ENCODE measurements at places on chromosomes 3 and 15.

GRCh38 chr3:107740992-107741896 lies 218.5 kb downstream of the BBX start:
- no peak for DNase-seq

- DNase-seq = no peak
These were observed 756 bp upstream of the RMDN3 start for GRCh38 chr15:40755812-40756208.

- no peak for DNase-seq
These were observed 665 bp downstream of the PIGB start for GRCh38 chr15:55319537-55320237.

GRCh38 chr3:12808587-12808986 lies 12.1 kb downstream of the CAND2 start:
- no peak for DNase-seq

GRCh38 chr3:177772908-177773557 lies 575.8 kb upstream of the TBL1XR1 start:
- no peak for DNase-seq

DNA sequence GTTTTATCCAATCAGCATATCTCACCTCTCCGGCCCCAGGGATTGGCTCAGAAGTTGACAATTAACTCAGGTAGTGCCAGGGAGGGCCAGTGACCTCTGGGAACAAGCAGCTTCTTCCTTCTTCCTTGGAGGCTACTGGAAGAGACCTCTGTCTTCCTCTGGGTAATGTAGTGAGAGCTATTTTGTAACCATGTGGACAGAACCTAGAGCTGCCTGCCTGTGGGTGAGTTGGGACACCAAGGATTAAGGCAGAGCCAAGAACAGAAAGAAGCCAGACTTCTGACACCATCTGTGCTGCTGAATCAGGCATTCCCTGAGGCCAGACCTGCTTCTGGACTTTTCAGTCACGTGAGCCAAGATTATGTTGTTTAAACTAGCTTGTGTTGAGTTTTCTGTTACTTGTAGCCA lies 5.9 kb upstream of the NDUFAF1 start:
- no peak for DNase-seq

GRCh38 chr3:22966349-22966748 lies 236.8 kb upstream of the UBE2E2 start:
- no peak for DNase-seq

DNA sequence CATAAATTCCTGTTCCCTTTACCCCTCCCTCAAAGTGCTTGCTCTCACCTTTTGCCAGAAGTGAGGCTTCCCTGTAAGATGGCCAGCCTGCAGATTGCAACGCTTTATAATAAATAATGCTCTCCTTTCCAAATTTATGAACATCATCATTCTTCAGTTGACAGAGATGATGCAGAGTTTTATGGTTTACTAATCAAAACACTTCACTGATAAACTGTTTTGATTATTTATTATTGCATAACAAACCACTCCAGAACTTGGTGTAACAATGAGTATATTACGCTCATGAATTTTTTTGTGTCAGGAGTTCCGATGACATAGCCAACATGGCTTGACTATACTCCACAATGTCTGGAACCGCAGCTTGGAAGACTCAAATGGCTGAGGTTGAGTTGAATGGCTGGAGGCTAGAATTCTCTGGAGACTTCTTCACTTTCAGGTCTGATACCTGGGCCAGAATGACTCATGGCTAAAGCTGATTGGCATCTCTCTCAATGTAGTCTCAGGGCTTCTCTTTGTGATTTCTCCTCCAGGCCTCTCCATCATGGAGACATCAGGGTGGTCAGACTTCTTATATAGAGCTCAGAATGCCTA lies 27.3 kb upstream of the TGFBR2 start:
- DNase-seq = no peak

DNA sequence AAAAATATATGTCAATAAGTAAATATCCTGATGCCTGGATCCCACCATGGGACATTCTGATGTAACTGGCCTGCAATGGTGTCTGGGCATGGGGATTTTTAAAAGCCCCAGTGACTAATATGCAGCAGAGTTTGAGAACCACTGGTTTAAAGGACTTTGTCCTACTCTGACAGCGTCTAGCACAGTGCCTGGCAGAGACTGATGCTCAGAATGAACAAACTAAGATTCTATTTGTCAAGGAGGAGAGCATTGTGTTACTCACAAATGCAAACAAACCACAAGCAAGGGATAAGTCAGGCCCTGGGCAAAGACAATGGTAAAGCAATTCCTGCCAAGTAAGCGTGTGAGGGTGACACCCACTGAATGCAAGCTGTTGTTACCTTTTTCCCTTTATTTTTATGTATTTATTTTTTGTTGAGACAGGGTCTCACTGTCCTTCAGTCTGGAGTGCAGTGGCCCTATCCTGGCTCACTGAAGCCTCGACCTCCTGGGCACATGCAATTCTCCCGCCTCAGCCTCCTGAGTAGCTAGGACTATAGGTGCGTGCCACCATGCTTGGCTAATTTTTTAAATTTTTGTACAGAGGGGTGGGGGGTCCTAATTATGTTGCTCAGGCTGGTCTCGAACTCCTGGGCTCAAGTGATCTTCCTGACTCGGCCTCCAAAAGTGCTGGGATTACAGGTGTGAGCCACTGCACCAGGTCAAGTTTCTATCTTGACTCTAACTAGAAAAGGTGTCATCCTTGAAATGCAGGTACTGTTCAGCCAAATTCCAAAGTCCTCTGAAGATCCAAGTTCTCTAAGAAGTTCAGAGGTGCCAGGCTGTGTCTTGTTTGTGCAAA lies 909 bp upstream of the GPD1L start:
- no peak for DNase-seq

GRCh38 chr3:150145659-150146058 lies 175.0 kb upstream of the PFN2 start:
- no peak for DNase-seq

DNA sequence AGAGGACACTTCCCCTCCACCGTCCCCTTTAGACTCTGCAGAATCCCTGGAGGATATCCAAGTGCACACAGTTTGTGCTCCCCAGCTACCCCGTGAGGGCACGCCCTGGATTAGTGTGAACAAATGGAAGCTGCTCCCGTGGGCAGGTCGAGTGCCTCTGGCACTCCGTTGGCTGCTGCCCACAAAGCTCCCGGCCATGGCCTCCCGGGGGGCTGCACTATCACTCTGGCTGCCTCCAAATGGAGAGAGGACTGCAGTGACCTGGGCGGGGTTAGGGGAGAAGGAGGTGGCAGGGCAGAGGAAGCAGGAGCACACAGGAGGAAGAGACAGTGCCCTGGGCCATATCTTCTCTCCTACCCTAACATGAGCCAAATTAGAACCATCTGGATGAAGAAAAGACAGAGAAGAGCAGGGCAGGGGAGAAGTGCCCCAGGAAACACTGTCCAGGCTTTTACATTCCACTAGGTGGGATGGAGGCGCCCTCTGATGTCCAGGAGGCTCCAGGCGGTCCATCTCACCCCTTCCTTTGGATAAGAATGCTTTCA lies 29.4 kb upstream of the ACAD9 start:
- no peak for DNase-seq

DNA sequence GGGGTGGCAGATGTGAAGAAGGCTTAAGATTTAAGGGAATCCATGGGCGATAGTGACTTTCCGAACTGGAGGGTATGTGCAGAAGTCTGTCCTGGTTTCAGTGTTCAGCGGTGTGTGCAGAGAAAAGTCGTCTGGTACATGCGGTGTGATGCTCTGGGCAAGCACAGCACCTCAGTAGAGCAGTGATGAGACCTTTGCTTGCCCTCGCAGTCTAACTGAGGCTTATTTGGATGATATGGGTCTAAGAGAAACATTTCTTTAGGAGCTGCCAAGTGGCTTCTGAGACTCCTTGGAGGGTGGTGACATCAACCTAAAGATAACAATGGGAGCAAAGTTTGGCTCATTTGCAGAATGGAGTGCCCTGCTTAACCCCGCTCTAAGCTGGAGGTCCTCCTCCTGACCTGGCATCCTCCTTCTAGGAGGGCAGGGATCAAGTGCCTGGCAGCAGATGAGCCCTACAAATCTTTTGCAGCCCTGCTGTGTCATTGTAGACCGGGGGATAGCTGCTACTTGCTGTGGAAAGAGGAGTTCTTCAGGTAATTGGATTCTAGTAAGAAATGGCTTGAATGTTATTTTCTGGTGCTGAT lies 228.1 kb upstream of the AZI2 start:
- no peak for DNase-seq

GRCh38 chr3:152302521-152303021 lies 33.8 kb downstream of the MBNL1 start:
- DNase-seq = no peak

DNA sequence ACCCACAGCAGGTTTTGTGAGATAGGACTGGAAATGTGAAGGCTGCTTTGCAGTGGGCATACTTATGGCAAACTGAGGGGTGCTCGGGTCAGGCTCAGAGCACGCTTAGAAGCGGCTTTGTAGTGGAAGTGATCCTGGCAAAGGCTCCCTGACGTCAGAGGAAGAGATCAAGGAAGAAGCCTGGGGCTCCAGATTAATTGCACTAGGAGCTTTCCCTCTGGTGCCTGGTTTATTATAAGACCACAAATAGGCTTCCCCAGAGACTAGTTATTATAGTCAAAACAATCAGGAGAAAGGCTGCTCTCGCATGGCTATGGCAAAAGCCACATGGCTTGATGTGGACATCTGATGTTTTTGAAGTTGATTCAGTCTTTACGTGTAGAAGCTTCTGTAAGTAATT lies 515.1 kb downstream of the GABRG3 start:
- DNase-seq = no peak

- no peak for DNase-seq
These were observed 11.8 kb upstream of the UACA start for GRCh38 chr15:70775160-70775559.

GRCh38 chr3:20701641-20702040 lies 515.6 kb upstream of the SGO1 start:
- DNase-seq = no peak

GRCh38 chr3:81048058-81048665 lies 713.3 kb downstream of the GBE1 start:
- no peak for DNase-seq

DNA sequence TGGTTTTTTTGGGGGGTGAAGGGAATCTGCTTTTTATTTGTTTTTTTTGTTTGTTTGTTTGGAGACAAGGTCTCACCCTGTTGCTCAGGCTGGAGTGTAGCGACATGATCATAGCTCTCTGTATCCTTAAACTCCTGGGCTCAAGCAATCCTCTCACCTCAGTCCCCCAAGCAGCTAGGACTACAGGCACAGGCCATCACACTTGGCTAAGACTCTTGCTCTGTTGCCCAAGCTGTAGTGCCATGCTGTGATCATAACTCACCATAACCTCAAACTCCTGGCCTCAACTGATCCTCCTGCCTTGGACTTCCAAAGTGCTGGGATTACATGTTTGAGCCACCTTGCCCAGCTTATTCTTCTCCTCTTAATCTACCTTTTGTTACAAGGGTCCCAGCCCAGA lies 31.8 kb downstream of the GPR176 start:
- no peak for DNase-seq

DNA sequence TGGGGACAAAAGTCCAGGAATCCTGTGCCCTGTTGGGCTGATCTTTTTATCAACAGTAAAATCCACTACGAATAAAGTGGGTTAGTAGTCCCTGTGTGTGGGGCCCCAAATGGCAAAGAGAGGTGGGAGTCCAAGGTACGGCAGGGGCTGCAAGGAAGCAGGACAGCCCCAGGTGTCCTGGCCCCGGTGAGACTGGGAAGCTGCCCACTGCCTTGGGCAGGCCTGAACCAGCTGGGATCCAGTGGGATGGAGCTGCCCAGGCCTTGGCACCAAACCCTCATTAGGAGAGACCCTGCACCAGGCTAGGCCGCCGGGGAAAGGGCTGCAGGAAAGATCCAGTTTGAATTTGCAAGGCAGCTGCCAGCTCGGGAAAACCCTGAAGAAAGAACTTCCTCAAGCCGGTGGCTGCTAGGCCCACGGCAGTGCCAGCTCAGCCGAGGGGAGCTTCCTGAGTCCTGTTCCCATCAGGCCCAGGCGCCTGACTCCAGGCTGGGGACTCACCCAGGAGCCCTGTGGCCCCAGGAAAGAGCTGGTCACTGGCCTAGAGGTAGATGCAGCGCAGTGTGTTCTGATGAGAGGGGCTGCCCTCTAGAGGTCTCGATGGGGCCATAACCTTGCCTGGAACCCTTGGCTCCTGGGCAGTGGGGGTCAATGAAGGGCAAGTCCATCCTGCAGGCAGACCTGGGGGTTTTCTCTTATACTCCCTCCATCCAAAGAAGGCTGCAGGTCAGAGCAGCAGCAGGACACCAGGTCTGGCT lies 14.4 kb upstream of the GNAI2 start:
- no peak for DNase-seq

GRCh38 chr3:73474619-73475018 lies 150.1 kb downstream of the PDZRN3 start:
- no peak for DNase-seq

DNA sequence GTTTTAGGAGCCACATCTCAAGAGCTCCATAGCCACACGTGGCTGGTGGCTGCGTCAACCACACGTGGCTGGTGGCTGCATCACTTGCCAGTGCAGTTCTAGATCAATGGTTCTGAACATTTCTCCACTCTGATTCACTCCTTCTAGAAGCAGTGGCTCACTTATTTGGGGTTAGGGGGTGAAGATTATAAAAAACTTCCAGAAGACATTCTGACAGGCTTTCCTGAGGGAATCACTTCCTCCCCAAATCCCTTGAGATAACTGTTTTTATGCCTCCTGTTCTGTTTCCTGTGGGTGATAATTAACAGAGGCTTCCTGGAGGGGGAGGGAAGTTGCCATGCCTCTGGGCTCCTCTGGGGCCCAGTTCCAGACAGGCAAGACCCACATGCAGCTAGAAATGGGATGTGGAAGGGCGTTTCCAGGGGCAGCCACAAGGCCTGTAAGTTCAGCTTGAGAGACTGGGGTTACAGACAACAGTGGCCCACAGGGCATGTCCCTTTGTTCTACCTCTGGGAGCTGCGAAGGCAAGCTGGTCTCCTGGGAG lies 23.6 kb downstream of the HEG1 start:
- DNase-seq = no peak

GRCh38 chr3:69817988-69818387 lies 78.7 kb downstream of the MITF start:
- DNase-seq = no peak

DNA sequence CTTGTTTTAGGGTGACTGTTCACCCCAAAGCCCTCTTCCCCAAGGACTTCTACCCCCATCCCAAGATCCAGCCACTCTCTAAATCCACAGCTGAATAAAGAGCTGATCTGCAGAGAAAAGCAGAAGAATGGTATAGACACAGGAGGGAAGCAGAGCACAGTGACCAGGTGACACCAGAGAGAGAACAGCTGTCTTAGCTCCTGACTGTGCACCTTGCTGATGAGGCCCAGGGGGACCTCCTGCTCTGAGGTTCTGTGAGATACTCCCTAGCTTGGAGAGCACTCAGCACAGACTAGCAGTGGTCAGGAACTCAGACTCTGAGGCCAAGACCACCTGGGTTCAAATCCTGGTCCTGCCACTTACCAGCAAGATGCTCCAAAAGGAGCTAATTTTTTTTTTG lies 17.7 kb downstream of the MCF2L2 start:
- DNase-seq = no peak

DNA sequence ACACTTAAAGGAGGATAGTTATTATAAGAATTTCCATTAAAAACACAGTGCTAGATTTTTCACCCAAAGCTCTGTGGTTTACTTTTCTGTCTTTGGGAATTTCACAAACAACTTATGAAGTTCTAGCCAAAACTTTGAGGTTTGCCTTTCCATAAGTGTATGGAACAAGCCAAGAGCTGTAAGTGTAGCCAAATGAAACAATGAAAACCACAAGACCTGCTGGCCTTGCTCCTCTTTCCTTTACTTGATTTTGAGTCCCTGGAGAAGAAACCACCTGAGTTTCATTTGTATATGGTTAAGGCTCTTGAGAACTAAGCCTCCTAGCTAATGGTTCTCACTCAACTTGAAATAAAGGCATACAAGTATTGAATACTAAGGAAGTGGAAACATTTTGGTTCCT lies 365.3 kb upstream of the EPHA3 start:
- no peak for DNase-seq

GRCh38 chr15:60737217-60737616 lies 258.3 kb upstream of the ICE2 start:
- no peak for DNase-seq
